Activated CD4-positive, alpha-beta T cell treated with anti-CD3 and anti-CD28 coated beads, Interleukin-2, amount 50 U/mL, for 16 hours (primary cell): ENCODE measurements at places on chromosomes 5 and 9.

DNA sequence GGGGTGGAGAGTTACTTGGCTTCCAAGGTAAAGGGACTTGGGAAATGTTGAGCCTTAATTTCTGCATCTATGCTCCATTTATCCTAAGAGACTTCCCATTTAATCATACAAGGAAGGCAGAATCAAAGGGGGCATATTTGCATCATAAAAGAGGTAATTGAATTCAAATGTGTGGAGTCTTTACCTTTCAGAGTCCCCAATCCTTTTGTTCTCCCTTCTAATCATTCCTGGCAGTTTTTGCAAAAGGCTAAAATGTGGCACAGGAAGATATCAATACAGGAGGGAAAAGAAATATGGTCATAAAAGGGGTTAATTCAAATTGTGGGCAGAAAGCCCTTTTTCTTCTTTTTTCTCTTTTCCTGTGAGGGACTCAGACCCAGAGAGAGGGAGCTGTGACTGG, 69.5 kb downstream of the SFXN1 start:
- DNase-seq, result no peak

DNA sequence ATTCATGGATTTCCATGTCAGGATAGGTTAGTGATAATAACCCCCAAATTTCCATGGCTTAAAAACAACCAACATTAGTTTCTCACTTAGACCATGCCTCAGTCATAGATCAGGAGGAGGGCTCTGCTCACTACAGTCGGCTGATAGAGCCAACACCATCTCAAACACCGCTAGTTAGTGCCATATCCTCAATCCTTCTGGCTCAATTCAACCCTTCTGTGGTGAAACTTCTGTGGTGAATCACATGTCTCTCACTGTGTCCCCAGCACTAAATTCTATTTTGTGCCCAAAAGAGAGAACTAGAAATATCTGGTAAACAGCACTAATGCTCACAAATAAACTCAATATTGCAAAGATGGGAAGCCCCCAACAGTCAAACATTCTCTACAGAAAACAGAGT, 21.1 kb downstream of the ECPAS start:
- DNase-seq, result no peak

- no peak for DNase-seq
Observed at GRCh38 chr9:112119225-112120029, 55.7 kb downstream of the SUSD1 start.

- DNase-seq, result no peak
Observed at GRCh38 chr5:95417971-95418370, 26.8 kb downstream of the FAM81B start.

GRCh38 chr5:132388244-132389050, 18.9 kb downstream of the SLC22A5 start:
- no peak for DNase-seq

DNA sequence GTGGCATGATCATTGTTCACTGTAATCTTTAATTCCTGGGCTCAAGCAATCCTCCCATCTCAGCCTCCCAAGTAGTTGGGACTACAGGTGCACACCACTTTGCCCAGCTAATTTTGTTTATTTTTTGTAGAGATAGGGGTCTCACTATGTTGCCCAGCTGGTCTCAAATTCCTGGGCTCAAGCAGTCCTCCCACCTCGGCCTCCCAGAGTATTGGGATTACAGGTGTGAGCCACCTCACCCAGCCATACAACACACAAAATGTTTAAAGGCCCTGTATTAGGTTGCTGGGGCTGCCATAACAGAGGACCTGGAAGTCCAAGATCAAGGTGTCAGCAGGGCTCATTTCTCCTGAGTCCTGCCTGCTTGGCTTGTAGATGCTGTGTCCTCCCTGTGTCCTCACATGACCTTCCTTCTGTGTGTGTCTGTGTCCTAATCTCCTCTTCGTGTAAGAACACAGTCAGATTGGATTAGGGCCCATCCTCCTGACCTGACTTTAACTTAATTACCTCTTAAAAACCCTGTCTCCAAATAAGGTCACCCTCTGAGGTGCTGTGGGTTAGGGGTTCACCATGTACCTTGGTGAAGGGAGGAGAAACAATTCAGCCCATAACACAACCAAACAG, 5.4 kb downstream of the UBE2QL1 start:
- DNase-seq, result no peak

DNA sequence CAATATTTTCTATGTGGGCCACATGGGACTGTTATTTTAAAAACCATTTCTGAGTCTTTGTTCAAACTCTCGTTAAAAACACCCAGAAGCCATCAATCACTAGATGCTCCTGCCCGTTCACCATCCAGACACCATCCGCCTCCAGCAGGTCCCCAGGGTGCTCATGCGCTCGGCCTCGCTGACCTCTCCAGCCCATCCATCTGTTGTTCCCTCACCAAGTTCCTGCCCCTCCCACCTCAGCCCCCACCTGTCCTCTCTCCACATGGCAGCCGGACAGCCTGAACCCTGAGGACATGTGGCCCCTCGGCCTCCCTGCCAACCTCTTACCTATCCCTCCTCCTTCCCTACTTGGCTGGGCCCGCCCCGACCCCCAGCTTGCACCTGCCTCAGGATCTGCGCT, 31.6 kb downstream of the NSUN2 start:
- no peak for DNase-seq

DNA sequence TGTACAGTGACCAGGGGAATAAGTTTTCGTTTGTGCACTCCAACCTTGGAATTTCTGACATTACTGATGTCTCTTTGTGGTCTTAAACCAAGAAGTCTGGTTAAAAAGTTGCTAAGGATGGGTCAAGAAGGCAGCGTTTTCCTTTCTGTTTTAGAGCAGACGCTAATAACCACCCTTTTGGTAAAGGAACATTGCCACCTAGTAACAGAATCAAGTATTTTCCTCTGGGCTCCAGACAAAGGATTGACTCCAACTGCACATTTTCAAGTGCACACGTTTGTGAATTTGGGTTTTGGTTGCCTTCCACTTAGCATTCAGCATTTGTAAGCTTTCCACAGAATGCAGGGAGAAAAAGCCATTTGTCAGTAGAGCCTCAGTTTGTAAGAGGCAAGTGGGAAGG, 22.2 kb upstream of the CEP78 start:
- DNase-seq, result peak; percentile 21

DNA sequence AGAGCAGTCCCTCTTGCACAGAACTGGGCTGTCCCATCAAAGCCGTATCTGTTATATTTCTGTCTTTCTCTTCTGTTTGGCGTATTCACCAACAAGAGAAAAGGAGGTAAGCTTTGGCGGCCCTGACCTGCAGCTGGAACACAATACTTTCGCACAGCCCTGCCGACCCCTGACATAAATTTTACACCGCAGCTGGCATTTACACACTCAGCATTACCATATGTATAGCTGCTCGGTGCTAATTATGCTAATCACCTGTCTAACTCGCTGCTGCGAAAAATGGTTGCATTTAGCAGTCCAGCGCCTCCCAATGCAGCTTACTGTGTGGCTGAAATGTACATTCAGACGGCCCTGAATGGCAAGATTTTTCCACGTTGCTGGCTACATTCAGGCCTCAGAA, 20.8 kb downstream of the PTCH1 start:
- DNase-seq, result no peak

DNA sequence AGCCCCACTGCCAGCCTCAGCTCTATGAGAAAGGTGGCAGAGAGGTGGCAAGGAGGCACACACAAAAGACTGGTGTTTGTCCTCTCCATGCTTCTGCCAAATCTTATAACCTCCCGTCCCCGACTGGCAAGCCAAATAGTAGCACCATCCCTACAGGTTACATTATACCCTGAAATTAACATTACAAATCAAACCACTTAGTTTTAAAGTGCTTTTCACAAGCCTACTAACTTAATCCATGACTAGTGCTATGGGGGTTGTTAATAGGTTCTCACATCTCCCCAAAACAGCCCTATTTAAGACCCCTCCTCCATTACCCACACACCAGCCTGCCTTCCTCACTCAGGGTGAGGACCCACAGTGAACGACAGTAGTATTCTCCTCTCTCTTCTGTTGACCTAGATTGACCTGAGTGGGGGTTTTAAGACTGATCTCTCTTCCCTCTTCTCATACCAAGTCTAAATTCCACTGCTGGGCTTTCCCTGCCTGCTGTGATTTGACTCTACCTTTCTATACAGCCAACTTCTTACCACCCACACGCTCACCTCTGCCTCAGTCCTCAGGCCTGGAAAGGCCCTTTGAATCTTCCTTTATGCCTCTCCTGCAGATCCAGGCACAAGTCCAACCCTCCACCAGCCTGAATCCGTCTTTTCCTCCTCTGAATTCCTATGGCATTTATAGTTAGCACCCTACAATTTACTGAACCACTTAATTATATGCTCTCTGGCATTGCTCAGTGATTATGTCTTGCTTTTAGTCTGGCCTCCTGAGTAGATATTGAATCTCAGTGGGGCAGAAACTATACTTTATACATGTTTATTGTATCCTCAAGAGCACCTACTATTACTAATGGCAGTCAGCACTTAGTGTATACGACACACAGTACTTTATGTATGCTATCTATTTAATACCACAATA, 116.1 kb downstream of the TMEM174 start:
- no peak for DNase-seq

DNA sequence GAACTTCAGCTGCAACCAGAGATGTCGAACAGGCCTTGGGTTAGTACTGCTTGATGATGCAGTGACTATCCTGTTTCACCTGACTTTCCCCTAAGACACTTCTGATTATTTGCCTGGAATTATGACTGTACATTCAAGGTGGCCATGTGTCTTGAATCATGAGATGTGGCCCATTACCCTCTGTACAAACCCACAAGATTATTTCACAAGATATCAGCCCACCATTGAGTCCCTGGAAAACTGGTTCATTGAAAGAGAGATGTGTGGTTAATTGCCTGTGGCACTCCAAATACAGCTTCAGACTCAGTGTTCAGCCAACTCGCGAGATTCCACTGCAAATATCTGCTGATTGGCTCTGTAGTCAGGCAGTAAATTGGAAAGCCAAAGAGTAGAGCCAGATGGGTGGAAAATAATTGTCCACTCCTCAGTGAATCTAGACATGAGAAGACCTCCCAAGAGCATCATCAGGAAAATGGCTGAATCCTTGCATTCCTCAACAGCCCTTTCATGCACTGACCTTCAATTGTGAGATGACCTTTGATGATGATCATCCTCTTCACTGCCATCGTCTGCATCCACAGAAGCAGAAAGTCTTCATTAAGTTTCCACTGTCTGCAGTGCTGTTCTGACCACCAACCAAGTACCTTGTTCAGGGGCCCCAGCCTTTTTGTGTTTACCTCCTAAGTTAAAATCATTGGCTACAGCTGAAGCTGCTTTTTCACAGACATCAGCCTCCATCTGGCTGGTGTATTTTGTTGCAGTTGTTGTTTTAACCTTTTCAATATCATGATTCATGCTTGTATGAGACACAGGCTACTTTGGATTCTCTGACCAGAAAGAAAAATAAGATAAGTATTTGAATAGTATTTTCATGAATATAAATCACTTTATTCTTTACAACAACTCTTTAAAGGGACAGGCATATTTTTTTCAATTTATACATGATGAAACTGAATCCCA, 75.2 kb downstream of the ESM1 start:
- DNase-seq, result no peak

- DNase-seq, result no peak
Observed at GRCh38 chr5:113194591-113194990, 218.0 kb downstream of the DCP2 start.

GRCh38 chr5:166341740-166342337, 1949.6 kb upstream of the WWC1 start:
- DNase-seq, result no peak

DNA sequence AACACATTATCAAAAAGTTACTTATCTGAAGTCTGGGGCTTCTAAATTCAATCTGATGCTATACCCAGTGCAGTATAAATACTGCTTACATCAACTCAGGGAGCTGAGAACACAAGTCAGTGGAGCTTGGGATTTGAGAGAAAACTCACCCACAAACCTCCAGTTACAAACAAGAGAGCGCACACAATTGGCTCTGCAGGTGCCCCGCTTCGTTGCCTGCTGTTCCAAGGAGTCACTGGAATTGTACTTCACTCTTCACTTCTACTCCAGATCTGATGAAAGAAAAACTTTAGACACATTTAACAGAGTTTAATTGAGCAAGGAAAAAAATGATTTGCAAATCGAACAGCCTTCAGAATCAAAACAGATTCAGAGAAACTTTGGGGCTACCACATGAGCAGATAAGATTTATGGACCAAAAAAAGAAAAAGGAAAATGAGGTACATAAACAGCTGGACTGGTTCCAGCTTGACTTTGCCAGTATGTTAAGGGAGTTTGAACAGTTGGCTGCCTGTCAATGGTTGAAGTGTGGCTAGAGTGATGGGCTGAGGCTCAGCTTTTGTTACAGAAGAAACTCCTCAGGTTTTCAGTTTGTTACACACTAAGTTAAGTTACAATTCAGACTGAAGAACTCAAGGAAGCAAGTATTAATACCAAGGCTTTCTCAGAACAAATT, 156.6 kb downstream of the AOPEP start:
- no peak for DNase-seq

DNA sequence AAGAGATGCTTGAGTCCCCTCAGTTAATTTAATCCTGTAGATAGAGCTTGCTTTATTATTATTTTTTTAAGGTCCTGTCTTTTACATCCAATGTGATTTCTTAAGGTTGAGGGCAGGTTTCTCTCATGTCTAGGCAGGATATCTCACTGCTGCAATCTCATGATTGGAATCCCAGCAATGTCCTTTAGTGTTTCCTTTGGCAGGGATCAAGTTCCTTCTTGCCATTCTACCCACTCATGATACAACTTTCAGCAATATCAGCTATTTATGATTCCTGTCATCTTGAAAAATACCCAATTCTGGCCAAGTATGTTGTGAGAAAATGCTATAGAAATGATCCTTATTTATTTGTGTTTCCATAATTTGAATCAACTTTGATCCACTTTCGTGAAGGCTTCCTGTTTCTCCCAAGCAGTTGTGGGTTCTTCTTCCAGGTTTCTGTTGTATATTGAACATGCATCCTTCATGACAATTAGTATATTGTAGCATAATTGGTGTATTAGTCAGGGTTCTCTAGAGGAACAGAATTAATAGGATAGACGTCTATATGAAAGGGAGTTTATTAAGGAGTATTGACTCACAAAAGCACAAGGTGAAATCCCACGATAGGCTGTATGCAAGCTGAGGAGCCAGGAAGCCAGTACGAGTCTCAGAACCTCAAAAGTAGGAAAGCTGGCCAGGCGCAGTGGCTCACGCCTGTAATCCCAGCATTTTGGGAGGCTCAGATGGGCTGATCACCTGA, 18.4 kb upstream of the VPS13A start:
- DNase-seq, result no peak
